ENCODE measurements at places on chromosomes 2 and 18.
A peak's percentile ranks its signal among the peaks of the same experiment; 100 is the strongest.

DNA sequence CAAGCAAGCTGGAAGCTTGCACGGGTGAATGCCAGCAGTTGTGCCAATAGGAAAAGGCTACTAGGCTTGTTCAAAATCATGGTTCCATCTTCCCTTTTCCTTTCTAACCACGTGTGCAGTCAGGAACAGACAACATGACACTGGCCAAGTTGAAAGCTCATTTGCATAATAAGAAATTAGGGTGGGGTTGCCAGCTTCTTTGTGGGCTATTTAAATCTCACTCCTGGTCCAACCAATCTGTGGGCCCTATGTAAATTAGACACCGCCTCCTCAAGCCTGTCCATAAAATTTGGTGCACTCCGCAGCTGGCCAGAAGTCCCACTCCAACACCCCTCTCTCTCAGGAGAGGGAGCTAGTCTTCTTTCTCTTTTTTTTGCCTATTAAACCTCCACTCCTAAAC, 1948.4 kb upstream of the PIK3C3 start:
- no peak for DNase-seq

DNA sequence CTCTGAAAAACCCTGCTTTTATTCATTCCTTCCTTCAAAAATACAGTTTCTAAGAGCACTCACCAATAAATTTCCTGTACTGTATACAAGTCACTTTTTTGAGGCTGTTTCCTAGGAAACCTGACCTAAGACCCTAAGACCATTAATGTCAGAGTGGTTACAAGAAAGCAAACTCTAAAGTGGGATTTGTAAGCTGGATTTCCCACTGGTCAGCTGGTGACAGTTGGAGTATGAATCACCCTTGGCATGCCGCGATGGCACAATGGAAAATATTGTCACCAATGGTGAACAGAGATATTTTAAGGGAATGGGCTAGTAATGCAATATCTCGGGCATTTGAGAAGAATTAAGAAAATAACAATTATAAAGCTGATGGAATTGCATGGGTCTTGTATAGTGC, 101.9 kb downstream of the COL3A1 start:
- no peak for DNase-seq

GRCh38 chr2:126966601-126967000, 67.9 kb downstream of the TEX51 start:
- DNase-seq: no peak

GRCh38 chr2:188897096-188897495, 77.1 kb upstream of the COL3A1 start:
- DNase-seq: no peak

GRCh38 chr2:117794668-117795067, 19.8 kb upstream of the DDX18 start:
- DNase-seq: no peak

- DNase-seq: no peak
Observed at GRCh38 chr2:119650206-119650605, 28.8 kb upstream of the TMEM177 start.

DNA sequence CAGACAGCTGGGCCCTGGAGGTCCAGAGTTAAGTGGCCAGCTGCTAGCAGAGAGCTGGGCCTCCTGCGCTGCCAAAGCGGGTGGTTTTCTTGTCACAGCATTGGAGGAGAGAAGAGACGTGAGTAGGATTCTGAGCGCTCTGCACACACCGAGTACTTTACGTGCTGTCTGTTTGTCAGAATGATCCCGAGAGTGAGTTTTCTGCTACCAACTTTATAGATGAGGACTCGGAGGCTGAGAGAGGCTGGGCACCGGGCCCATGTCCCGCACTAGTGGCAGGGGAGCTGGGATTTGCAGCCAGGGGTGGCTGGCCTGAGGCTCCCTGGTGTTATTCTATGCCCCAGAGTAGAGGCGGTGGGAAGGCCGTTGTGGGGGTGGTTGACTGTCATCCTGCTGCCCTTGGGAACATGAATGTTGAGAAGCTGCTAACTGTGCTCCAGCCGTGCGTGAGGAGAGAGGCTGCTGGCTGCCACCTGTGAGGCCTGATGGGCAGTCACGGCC, 36.3 kb upstream of the MBP start:
- no peak for DNase-seq

DNA sequence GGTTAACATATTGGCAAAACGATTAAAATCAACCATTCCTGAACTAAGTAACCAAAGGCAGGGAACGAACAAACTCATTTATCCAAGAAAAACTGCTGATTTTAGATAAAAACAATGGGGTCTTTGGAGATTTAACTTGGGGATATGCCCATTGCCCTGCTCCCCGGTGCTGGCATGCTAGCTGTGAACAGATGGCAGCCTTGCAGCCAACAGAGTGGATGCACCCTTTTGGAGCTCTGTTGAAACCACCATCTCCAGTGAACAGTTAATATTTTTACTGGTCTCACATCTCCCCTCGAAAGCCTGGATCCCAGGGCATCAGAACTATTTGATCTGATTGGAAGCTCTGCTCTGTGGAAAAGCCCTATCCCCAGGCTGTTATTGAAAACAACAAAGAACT, 303.1 kb downstream of the TGIF1 start:
- DNase-seq: no peak

DNA sequence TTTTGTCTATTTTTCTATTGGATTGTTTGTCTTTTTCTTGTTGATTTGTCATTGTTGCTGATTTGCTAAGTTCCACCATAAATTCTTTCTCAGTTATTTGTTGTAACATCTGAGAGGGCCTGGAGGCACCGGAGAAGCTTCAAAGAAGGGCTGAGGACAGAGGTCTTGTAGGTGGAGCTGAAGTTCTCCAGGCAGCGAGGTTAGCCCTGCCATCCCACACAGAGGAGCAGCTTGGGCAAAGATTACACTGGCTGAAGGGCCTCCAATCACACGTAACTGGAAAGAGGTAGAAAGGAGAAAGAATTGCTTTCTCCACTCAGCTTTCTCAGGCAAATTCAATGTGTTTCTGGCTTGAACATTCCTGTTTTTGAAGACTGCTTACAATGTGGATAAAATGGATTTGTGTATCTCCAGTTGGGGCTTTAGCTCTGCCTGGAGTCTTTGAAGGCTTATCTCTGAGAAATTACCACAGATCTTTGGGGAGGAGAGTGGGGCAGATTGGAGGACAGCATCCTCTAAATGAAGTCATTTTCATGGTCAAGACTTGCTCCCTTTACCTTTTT, 21.1 kb upstream of the EMILIN2 start:
- no peak for DNase-seq

GRCh38 chr2:31075431-31075830, 62.8 kb downstream of the GALNT14 start:
- no peak for DNase-seq

GRCh38 chr2:83596592-83597282, 862.3 kb downstream of the SUCLG1 start:
- DNase-seq: no peak

GRCh38 chr18:41745166-41746049, 209.6 kb upstream of the PIK3C3 start:
- DNase-seq: no peak

DNA sequence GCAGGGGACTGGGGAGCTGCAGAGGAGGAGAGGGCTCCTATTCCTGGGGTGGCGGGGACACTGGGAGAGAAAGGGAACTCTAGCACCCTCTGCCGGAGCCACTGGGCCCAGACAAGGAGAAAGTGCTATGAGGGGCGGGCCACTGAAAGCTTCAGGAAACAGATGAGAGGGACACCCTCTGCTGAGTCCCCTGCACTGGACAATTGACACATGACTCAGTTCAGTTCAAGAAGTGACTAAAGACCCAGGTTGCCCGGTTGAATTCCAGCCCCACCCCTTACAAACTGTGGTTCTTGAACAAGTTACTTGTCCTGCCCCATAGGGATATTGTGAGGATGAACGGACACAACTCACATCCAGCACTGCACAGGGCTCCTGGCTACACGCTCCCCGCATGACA, 5.0 kb downstream of the RUFY4 start:
- DNase-seq: no peak

- no peak for DNase-seq
Observed at GRCh38 chr18:62437235-62438017, 85.4 kb upstream of the ZCCHC2 start.

DNA sequence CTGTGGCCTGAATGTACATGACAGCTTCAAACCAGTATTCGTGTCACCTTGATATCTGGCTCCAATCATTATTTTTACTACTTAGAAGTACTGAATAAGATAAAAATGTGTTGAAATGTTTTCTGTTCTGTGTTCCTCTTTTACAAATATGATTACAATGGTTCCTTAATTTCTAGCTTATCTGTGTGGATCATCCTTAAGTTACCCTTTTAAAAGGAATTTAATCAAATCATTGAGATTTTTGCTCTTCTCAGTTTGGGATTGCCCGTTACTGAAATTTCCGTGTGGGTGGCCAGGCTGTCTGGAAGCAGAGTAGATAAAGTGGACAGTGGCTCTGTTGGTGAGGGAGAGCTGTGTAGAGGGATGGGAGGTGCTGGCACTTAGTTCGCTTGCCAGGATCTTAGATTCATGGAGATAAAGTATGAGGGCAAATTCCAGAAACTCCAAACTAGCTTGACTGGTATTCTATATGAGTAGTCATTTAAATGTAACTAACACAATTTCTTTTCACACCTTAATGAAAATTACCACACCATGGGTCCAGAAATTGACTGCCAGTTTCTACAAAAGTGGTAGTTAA, 27.4 kb upstream of the SAG start:
- DNase-seq: no peak

DNA sequence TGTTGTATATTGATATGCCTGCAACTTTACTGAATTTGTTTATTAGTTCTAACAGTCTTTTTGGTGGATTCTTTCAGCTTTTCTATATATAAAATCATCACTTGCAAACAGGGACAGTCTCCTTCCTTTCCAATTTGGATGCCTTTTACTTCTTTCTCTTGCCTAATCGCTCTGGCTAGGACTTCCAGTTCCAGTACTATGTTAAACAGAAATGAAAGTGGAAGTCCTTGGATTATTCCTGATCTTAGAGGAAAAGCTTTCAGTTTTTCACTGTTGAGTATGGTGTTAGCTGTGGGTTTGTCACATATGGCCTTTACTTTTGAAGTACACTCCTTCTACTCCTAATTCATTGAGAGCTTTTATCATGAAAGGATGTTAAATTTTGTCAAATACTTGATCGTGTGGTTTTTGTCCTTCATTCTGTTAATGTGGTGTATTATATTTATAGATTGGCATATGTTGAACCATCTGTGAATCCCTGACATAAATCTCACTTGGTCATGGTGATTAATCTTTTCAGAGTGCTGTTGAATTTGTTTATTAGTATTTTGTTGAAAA, 52.9 kb downstream of the REL start:
- DNase-seq: no peak

GRCh38 chr2:21401022-21401698, 277.4 kb downstream of the TDRD15 start:
- no peak for DNase-seq

DNA sequence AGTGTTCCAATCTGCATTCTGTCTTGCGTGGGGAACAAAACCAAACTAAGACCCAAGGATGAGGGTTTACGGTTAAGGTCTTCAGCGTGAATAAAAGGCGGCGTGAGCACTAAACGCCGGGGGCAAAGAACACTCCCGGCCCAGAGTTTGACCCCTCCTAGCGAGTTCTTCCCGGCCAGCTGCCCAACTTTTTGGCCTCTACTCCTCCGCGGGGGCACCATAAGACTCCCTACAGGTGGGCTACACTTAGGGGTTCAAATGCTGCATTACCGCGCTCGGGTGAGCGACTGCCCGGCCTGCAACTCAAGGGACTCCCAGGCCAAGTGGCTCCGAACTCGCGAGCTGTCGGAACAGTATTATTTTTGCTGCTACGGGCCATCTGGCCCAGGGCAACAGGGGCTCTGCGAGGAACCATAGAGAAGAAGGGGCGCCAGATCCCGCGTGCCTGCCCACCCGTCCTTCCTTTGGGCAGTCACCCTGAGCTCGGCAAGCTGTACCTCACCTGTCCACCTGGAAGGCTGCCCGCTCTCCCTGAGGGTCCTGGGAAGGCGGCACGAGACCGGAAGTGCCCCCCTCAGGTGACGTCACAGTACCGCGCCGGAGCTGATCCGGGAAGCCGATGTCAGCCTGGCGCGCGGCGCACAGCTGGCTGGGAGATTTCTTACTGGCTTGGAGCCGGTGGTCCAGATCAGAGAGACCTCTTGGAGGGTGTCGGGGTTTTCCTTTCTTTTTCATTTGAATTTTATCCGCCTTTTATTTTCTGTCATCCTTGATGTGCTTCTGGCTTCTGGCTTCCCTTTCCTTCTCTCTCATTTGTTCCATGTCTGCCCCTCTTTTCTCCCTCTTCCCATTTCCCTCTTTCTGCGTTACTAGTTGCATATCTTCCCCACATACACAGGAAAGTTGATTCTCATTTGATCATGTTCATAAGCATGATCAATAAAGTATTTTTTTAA, at the start of gene LDAH:
LDAH (minus strand) TSS at position 567 of the 956 bp plus-strand sequence. CDS start 21,638 bp downstream, outside the sequence.
- peak; percentile 76 for DNase-seq

DNA sequence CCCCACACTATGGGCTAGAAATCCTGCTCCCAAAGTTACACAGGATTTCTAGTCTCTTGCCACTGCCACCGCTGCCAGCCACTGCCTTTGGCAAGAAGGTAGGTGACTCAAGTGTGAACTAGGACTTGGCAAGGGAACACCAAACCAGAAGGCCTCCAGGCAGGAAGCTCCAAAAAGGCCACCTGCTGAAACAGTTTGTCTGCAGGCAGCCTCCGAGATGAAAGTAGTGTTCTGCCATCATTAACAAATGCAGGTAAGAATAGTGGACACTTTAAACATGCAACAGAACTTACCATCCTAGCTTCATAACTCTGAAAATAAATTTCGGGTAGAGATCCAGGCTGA, 3.9 kb downstream of the ANKRD44 start:
- DNase-seq: no peak
